ENCODE measurements at places on chromosomes 5 and 9. TPM values are rescaled to one million over a fixed set of nuclear protein-coding genes. Genes with fewer than 3 reads are reported as not detected.
A peak's percentile ranks its signal among the peaks of the same experiment; 100 is the strongest.

DNA sequence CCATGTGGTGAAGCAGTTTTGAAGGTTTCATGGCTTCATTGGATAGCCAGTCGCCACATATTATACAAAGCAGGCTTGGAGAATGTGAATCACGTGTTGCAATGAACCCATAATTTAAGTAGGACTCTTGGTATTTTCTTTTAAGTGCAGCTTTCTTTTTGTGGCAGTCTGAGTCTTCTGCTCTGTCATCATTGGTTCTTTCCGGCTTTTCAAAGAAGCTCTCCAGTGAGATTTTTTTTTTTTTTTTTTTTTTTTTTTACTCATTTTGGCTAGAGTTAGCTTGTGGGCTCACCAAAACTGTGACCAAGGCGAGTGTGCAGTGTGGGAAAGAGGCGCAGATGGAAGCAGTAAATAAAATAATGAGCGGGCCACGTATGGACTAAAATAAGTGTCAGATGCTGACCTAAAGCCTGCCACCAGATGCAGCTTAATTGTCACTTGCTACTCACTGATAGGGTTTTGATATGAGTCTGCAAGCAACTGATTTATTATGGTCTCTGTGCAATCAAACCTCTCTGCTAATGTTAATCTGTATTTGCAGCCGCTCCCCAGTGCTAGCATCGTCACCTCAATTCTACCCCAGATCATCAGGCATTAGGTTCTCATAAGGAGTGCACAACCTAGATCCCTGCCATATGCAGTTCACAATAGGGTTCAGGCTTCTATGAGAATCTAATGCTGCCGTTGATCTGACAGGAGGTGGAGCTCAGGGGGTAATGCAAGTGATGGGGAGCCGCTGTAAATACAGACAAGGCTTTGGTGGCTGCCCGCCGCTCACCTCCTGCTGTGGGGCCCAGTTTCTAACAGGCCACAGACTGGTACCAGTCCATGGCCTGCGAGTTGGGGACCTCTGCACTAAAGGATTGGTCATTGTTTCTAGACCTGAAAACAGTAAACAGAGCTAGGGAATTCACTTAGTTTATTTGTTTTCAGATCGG, 45.5 kb upstream of the LARP1 start:
- no peaks in the 10 kb centered on the region for H3K36me3 ChIP-seq
- no peak overlapping the region for H3K27ac ChIP-seq
- H3K4me1 ChIP-seq = peaks cover 9% of the 10 kb centered on the region
- no peaks in the 10 kb centered on the region for H3K27me3 ChIP-seq
- no peak for DNase-seq

DNA sequence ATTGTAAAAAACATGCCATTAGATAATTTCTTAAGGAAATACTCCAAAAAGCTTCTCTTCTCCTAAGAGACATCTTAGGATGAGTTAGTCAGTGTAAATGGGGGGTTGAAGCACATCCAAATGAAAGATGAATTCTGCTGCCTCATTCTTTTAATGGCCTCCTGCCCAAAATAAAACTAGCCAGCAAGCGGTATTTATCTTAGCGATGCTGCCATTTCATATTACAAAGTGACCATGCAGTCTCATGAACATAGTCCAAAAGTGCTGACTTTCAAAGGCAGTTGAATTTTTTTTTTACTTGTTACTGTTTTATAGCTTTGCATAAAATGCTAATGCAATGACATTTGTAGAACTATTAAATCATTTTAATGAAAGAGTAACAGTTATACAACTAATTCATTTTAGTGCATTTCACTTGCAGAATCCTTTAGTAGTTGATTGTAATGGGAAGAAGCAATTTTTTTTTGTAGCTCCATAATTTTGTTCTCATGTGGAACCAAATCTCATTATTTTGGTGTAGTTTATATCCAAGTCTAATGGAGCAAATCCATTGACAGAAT, 151.5 kb downstream of the CAVIN4 start:
- no peak for DNase-seq
- no peaks in the 10 kb centered on the region for H3K36me3 ChIP-seq
- H3K4me3 ChIP-seq = no peak overlapping the region
- no peaks in the 10 kb centered on the region for H3K4me1 ChIP-seq
- H3K27ac ChIP-seq = no peak overlapping the region

DNA sequence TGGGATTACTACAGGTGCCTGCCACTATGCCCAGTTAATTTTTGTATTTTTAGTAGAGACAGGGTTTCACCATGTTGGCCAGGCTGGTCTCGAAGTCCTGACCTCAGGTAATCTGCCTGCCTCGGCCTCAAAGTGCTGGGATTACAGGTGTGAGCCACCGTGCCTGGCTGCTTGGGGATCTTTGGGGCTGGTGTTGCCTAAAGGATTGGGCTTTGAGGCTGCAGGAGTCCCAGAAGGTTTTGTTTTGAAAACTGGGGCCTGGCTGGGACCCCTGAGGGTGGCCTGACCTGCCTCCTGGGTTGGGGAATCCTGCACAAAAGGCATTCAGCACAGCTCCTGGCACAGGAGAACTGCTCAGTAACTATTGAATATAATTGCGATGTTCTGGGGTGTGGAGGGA, 25.1 kb upstream of the SHB start:
- H3K36me3 ChIP-seq = no peaks in the 10 kb centered on the region
- no peaks in the 10 kb centered on the region for H3K4me1 ChIP-seq
- H3K27me3 ChIP-seq = peaks cover 3% of the 10 kb centered on the region
- no peak for DNase-seq
- no peak overlapping the region for H3K27ac ChIP-seq
- H3K4me3 ChIP-seq = no peak overlapping the region

- peaks cover 13% of the 10 kb centered on the region for H3K4me1 ChIP-seq
- H3K4me3 ChIP-seq = no peak overlapping the region
- peak; percentile 43 for DNase-seq
- H3K36me3 ChIP-seq = peaks cover 2% of the 10 kb centered on the region
Observed at GRCh38 chr9:114200721-114201300, 45.5 kb downstream of the COL27A1 start.

- no peak for DNase-seq
- no peaks in the 10 kb centered on the region for H3K36me3 ChIP-seq
- H3K4me1 ChIP-seq = peaks cover 3% of the 10 kb centered on the region
Observed at GRCh38 chr5:179257176-179257682, 88.0 kb downstream of the ADAMTS2 start.

- no peak overlapping the region for H3K4me3 ChIP-seq
- no peak overlapping the region for H3K27ac ChIP-seq
- no peaks in the 10 kb centered on the region for H3K4me1 ChIP-seq
- no peaks in the 10 kb centered on the region for H3K27me3 ChIP-seq
- H3K36me3 ChIP-seq = no peaks in the 10 kb centered on the region
Observed at GRCh38 chr9:71431931-71432330, 310.5 kb upstream of the TRPM3 start.

DNA sequence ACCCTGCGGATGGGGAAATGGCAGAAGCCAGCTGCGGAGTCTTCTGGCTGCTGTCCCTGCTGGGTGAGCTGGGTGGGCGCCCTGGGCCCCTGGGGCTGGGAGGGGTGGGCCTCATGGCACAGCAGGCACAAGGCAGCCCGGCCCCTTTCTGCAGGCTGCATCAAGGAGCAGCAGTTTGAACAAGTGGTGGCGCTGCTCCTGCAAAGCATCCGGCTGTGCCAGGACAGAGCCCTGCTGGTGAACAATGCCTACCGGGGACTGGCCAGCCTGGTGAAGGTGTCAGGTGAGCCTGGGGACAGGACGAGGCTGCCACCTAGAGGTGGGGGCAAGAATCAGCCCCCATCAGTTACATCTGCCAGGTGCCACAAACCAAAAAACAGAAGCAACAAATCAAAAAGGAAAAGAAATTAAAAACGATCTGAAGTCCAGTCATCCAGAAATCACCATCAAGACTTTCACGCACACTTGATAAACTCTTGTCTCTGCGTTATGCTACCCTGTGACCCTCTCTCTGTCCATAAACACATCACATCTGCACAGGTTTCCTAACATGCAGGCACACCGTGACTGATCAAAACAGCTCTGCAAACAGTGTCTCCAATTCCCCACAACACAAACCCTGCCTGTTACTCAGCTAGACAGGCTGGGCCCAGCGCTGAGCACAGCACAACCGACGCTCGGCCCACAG, 13.9 kb downstream of the REXO4 start:
- no peak overlapping the region for H3K4me3 ChIP-seq
- H3K27me3 ChIP-seq = no peaks in the 10 kb centered on the region
- H3K27ac ChIP-seq = no peak overlapping the region
- DNase-seq = no peak
- peaks cover 9% of the 10 kb centered on the region for H3K4me1 ChIP-seq

DNA sequence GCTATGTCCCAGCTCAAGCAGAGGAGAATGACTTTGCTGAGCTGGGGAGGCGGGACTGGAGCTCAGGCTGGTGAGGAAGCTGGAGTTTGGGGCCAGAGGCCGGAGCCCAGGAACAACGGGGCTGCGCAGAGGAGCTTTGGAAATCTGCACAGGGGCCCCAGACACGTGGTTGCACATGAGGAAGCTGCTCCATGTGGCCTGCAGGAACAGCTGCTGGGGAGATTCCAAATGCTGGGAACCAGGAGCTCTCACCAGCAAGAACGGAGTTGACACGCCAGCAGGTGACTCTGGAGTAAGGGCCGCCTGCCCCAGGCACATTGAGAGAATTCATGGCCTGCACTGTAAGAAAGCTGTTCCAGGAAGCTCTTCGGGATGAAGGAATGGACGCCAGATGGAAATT, 91.0 kb downstream of the OLFM1 start:
- H3K4me1 ChIP-seq = no peaks in the 10 kb centered on the region
- no peak overlapping the region for H3K27ac ChIP-seq
- no peaks in the 10 kb centered on the region for H3K27me3 ChIP-seq
- no peak for DNase-seq
- no peaks in the 10 kb centered on the region for H3K36me3 ChIP-seq

- H3K4me1 ChIP-seq = peaks cover 16% of the 10 kb centered on the region
- DNase-seq = no peak
- H3K4me3 ChIP-seq = no peak overlapping the region
Observed at GRCh38 chr9:135928731-135929655, 21.6 kb upstream of the CAMSAP1 start.

DNA sequence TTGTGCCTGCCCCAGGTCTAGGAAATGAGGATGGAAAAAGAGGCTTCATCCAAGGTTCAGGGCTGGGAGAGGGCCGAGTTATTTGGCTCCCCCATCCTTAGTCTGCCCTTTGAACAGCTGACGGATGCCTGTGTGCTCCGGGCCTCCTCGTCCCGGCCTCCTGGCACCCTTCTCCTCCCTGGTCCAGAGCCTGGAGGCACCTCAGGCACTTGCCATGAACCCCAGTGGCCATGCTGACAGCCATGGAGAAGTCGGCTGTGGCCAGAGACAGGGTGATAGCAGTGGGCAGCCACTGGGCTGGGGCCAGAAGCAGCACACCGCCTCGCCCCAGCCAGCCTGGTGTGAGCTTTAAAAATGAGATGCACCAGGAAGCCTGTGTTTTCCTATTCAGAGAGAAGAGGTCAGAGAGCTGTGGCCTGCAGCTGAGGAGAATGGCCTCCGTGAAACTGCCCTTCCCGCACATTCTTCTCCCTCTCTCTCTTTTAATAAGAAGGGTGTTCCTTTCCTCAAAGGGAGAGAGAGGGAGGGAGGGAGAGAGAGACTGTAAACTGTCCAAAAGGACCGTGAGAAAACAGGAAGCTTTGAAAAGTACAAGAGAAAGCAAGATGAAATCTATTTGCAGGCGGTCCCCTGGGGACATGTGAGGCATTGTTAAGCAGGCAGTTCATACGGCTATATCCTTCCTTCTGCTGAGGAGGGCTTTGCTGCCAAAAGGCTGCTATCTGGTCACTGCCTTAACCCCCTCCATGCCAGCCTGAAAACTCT, 55.3 kb downstream of the ZNF366 start:
- peak; percentile 66 for DNase-seq
- no peaks in the 10 kb centered on the region for H3K36me3 ChIP-seq
- H3K4me3 ChIP-seq = peak overlapping the region; percentile 22
- peaks cover 15% of the 10 kb centered on the region for H3K4me1 ChIP-seq
- H3K27ac ChIP-seq = peak overlapping the region; percentile 55
- H3K27me3 ChIP-seq = no peaks in the 10 kb centered on the region

GRCh38 chr9:100579665-100580064, 1.8 kb downstream of the CAVIN4 start:
- H3K27me3 ChIP-seq = no peaks in the 10 kb centered on the region
- no peaks in the 10 kb centered on the region for H3K36me3 ChIP-seq
- H3K27ac ChIP-seq = no peak overlapping the region
- peak; percentile 65 for DNase-seq

GRCh38 chr9:89632192-89632733, 27.5 kb downstream of the GADD45G start:
- H3K36me3 ChIP-seq = no peaks in the 10 kb centered on the region
- H3K4me1 ChIP-seq = peaks cover 17% of the 10 kb centered on the region
- DNase-seq = no peak
- H3K27me3 ChIP-seq = peaks cover 10% of the 10 kb centered on the region

- no peaks in the 10 kb centered on the region for H3K4me1 ChIP-seq
- no peak overlapping the region for H3K4me3 ChIP-seq
- no peaks in the 10 kb centered on the region for H3K36me3 ChIP-seq
- no peak overlapping the region for H3K27ac ChIP-seq
Observed at GRCh38 chr5:100790951-100791350, 112.1 kb downstream of the ST8SIA4 start.

GRCh38 chr5:58753446-58753845, 170.6 kb downstream of the RAB3C start:
- H3K36me3 ChIP-seq = no peaks in the 10 kb centered on the region
- no peaks in the 10 kb centered on the region for H3K4me1 ChIP-seq
- H3K27me3 ChIP-seq = no peaks in the 10 kb centered on the region
- H3K27ac ChIP-seq = no peak overlapping the region

DNA sequence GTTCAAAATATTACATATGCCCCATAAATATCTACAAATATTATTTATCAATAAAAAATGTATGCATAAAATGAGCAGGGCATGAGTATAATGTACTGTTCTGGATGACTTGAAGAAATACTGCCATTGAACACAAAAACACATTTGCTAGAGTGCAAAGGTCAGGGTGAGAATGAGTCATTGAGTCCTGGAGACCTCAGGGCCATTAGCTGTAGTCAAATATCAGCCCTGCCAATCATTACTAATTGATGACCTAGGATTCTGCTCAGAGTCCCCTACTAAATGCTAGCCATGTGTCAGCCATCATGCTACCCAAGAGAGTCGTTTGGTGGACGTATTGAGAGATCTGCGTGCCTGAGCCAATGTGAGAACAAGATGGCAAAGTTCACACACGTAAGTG, 80.3 kb upstream of the FAM169A start:
- H3K4me3 ChIP-seq = no peak overlapping the region
- H3K27me3 ChIP-seq = no peaks in the 10 kb centered on the region
- DNase-seq = no peak
- no peaks in the 10 kb centered on the region for H3K36me3 ChIP-seq
- H3K4me1 ChIP-seq = peaks cover 18% of the 10 kb centered on the region
- H3K27ac ChIP-seq = no peak overlapping the region

Gene SLF1
- total RNA-seq = 5.3 TPM

Gene IQGAP2
- total RNA-seq = 1.9 TPM

Gene RNF145
- 54.0 TPM for total RNA-seq

Gene PCDHA1
- total RNA-seq = not detected

Gene GNAQ
- 74.9 TPM for total RNA-seq

Gene LCN1
- total RNA-seq = not detected

Gene NEURL1B
- total RNA-seq = 7.5 TPM

Gene FCN1
- not detected for total RNA-seq

Gene PPP2R2B
- total RNA-seq = 2.4 TPM

Gene PSIP1
- total RNA-seq = 25.4 TPM

Gene WNT8A
- not detected for total RNA-seq

Gene MEF2C
- total RNA-seq = 20.5 TPM

Gene SAPCD2
- 0.43 TPM for total RNA-seq

Gene FGD3
- total RNA-seq = 0.09 TPM

Gene EGFLAM
- 1.1 TPM for total RNA-seq
